Mononuclear cell (primary cell): ENCODE measurements at places on chromosomes 5 and 9. TPM values are rescaled to one million over a fixed set of nuclear protein-coding genes. Genes with fewer than 3 reads are reported as not detected.

Gene ENTPD8
- total RNA-seq: not detected

Gene GNAQ
- 43.8 TPM for total RNA-seq

Gene PPIC
- total RNA-seq: not detected

Gene SAPCD2
- 3.3 TPM for total RNA-seq

Gene TESK1
- total RNA-seq: 7.7 TPM

Gene PDCD1LG2
- not detected for total RNA-seq

Gene HEMGN
- 8.6 TPM for total RNA-seq

Gene GAPT
- total RNA-seq: 9.8 TPM

Gene PAEP
- not detected for total RNA-seq

Gene EPB41L4A
- 3.4 TPM for total RNA-seq

Gene PTGDS
- 10.8 TPM for total RNA-seq

Gene POLK
- 25.7 TPM for total RNA-seq

Gene PCDHA5
- under 0.01 TPM for total RNA-seq

Gene CD274
- 6.2 TPM for total RNA-seq

Gene MED27
- 13.3 TPM for total RNA-seq

Gene FBP1
- total RNA-seq: 12.2 TPM

Gene ZNG1A
- 27.4 TPM for total RNA-seq

Gene CATSPER3
- 0.10 TPM for total RNA-seq

Gene WDR38
- not detected for total RNA-seq

Gene PCDHB8
- total RNA-seq: not detected

Gene RNF183
- total RNA-seq: not detected

Gene ROPN1L
- 0.42 TPM for total RNA-seq

Gene ZBTB6
- total RNA-seq: 11.2 TPM

Gene OR1K1
- not detected for total RNA-seq

Gene QRFP
- not detected for total RNA-seq

Gene SGCD
- total RNA-seq: 0.10 TPM

Gene HK3
- 24.2 TPM for total RNA-seq

Gene CBY3
- total RNA-seq: 0.52 TPM

Gene NDUFA8
- 1.2 TPM for total RNA-seq

Gene ATOSB
- 15.2 TPM for total RNA-seq

Gene POU5F2
- total RNA-seq: 3.0 TPM

Gene PCDHA1
- total RNA-seq: not detected

Gene FCN2
- not detected for total RNA-seq

Gene TPM2
- 7.3 TPM for total RNA-seq

Gene GABRP
- 0.10 TPM for total RNA-seq

Gene CDX1
- total RNA-seq: not detected

Gene TAF11L6
- total RNA-seq: not detected

Gene PPP3R2
- not detected for total RNA-seq

Gene PCDHA11
- total RNA-seq: 0.10 TPM

Gene DNAJC18
- 2.2 TPM for total RNA-seq

Gene ITGA2
- 0.73 TPM for total RNA-seq

Gene MARVELD2
- total RNA-seq: 0.10 TPM

Gene PCDHGA6
- 0.10 TPM for total RNA-seq

Gene ANKDD1B
- total RNA-seq: 0.52 TPM

Gene CDKN2A
- 1.2 TPM for total RNA-seq

Gene ZNF79
- 9.7 TPM for total RNA-seq

Gene CDO1
- 0.10 TPM for total RNA-seq

Gene EQTN
- total RNA-seq: not detected

Gene C1QTNF2
- 0.10 TPM for total RNA-seq

Gene PCSK5
- total RNA-seq: 14.3 TPM

Gene NOP16
- total RNA-seq: 6.1 TPM

Gene KIF12
- not detected for total RNA-seq

Gene SOHLH1
- total RNA-seq: not detected

Gene PCDHGA2
- total RNA-seq: not detected

Gene PTGS1
- 28.3 TPM for total RNA-seq

Gene TRPM3
- total RNA-seq: not detected
